ENCODE measurements at places on chromosomes 12 and 14.

DNA sequence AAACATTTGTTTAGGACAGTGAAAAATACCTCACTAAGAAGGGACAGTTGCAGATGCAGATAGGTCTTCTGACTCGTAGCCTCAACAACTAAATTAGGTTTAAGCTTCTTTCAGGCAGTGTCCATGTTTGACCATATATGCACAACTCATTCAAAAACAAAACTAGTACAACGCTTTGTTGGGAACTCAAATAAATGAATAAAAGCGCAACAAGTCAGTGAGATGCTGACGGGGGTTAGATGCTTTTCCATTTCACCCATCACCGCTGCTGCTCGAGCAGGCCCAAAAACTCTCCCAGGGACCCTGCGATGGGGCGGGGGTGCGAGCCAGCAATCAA lies 633 bp downstream of the RPAP3 start:
- no peak for DNase-seq

- no peak for DNase-seq
Observed at GRCh38 chr12:101828463-101829196, 2.1 kb downstream of the GNPTAB start.

- no peak for DNase-seq
Observed at GRCh38 chr12:49524660-49525324, 14.0 kb upstream of the KCNH3 start.

GRCh38 chr12:66011731-66012130 lies 118.8 kb downstream of the LLPH start:
- DNase-seq: no peak

GRCh38 chr12:66800046-66800445 lies 121.2 kb upstream of the GRIP1 start:
- DNase-seq: no peak

DNA sequence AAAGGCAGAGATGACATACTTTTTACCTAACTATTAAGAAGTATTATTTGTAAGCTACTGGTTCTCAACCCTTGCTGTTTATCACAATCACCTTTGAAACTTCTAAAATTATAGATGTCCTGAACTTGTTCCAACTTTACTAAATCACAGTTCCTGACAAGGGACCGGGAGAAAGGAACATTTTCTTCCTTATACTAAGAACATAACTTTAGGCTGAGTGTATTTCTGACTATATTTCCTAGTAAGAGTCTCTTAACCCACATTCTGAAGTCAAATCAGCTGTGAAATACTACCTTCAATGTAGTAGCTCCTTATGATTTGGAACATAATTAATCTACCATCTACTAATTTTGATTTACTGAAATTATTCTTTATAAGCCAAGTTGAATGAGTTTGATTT lies 80.2 kb downstream of the BAZ1A start:
- DNase-seq: no peak

- no peak for DNase-seq
Observed at GRCh38 chr12:953776-954175, 4.3 kb upstream of the RAD52 start.

DNA sequence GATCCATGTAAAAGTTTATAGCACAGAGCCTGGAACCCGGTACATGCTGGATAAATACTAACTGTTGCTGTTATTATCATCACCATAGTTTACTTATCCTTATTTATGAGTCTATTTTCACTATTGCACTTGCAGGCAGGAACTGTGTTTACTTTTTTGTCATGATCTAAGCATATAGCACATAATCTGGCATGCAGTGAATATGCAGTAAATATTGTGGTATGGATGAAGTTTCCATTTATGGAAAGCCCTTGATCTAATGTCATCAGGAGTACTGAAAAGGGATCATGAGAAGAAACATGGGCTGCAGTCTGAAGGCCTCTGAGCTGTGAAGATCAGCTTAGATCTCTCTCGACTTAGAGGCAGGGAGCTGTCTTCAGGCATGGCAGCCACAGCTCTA lies 91.6 kb downstream of the KCNK13 start:
- DNase-seq: no peak

- no peak for DNase-seq
Observed at GRCh38 chr12:109182041-109182839, 65.9 kb downstream of the ACACB start.

DNA sequence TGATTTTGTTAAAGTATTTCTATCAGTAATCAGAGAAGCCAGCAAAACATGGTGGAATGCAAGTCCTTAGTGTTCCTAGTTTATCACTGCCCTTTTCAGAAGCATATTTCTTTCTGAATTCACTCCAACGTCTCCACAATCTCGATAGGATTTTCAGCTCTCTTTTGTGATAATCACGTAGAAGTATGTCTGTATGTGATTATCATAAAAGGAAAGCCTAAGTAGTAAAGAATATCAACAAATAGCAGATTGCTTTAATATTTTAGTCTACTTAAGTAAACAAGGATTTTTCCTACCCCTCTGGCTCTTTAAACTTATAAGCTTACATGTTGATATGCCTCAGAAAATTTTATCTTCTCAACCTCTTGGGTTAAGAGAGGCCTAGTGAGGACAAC lies 147.4 kb upstream of the NUDT4 start:
- no peak for DNase-seq

DNA sequence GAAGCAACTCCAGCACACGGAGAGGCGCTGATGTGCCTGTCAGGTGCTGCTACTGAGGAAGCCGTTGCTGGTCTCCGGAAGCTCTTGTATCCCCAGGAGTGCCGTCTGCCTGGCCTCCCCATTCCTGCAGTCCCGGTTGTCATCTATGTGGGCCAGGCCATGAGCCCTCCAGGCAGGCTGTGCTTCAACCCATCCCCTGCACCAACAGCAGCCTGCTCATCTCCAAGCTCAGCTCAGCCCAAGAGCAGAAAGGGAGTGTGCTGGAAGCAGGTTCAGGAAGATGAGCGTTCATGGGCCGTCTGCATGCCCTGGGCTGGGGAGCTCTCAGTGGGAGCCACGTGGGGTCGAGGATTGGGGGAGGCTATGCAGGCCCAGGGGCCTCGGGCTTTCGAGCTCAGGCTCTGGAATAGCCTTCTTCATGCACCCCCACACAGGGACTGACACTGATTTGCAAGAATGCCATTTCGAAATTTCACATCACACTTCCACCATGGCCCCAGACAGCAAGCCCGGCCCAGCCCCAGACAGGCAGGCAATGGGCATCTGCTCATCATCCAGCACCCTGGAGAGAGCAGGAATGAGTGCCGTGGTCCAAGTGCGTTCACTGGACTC lies 164.5 kb downstream of the KIF26A start:
- DNase-seq: no peak

Measured in GM13977 (cell line).